Lung microvascular endothelial cell (primary cell): ENCODE measurements at places on chromosomes 13 and 19. TPM values are rescaled to one million over a fixed set of nuclear protein-coding genes. Genes with fewer than 3 reads are reported as not detected.
A peak's percentile ranks its signal among the peaks of the same experiment; 100 is the strongest.

DNA sequence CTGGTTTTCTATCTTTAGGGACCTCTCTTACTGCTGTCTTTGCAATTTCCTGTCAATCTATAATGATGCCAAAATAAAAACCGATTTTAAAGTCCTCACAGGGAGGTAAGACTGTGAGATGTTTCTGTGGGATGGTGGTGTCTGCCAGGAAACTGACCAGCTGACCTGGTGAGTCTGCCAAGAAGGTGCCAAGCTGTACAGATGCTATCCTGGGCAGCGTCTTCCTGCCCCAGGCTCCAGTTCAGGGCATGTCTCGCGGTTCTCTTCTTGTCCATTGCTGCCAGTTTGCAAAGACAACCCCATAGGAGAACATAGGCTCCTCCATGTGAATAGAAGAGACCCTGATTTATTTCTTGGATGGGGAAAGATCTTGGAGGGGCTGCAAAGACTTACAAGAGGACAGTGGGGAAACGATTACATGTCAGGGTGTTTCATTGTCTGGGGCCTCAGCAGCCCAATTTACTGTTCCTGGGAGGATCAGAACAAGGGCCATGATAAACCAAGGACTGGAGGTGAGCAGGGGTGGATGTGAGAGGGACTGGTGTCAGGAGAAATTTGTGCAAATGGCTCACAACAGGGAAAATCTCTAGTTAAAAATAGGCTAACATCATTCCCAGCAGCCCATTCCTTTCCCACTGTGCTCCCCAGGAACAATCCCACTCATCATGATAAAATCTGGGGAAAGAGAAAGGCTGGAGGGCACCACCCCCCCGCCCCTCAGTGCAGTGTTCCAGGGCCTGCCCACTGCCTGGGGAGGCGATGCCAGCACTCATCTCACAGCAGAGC lies 42.7 kb upstream of the VSTM2B start:
- no peak for DNase-seq

DNA sequence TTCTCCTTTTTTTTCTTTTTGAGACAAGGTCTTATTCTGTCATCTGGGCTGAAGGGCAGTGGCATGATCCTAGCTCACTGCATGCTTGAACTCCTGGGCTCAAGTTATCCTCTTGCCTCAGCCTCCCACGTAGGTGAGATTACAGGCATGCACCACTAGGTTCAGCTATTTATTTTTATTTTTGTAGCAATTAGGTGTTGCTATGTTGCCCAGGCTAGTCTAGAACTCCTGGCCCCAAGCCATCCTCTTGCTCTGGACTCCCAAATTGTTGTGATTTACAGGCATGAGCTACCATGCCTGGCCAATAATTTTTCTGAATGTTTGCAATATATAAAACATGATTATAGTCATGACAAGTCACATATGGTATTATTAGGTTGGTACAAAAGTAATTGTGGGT lies 161.1 kb upstream of the ATXN8OS start:
- DNase-seq = no peak

DNA sequence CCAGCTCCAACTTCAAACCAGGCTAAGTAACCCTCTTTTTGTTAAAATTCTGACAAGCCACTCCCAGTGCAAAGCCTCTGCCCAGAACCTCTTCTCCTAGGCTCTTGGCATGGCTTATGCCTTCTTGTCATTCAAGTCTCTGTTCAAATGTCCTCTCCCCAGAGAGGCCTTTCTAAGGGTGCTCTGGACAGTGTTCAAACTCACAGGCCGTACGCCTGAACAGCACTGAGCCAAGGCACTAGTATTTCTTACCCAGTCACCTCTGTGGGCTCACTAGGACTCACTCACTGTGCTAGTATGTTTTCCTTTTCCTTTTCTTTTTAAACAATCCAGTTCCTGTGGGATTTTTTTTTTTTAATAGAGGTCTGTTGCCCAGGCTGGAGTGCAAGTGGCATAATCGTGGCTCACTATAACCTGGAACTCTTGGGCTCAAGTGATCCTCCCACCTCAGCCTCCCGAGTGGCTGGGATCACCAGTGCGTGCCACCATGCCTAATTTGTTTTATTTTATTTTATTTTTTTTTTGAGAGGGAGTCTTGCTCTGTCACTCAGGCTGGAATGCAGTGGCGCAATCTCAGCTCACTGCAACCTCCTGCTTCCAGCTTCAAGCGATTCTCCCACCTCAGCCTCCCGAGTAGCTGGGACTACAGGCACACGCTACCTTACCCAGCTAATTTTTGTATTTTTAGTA lies 2.3 kb upstream of the ASF1B start:
- DNase-seq = peak; percentile 64

PROSER3 gene
- 1.3 and 1.4 TPM in 2 replicates for total RNA-seq

- DNase-seq = no peak
These were observed 69.0 kb upstream of the C1QTNF9B start for GRCh38 chr13:23966221-23966690.

OR7A17 gene
- not detected in 2 replicates for total RNA-seq

UNC13A gene
- under 0.01 TPM in 2 replicates for total RNA-seq

DNA sequence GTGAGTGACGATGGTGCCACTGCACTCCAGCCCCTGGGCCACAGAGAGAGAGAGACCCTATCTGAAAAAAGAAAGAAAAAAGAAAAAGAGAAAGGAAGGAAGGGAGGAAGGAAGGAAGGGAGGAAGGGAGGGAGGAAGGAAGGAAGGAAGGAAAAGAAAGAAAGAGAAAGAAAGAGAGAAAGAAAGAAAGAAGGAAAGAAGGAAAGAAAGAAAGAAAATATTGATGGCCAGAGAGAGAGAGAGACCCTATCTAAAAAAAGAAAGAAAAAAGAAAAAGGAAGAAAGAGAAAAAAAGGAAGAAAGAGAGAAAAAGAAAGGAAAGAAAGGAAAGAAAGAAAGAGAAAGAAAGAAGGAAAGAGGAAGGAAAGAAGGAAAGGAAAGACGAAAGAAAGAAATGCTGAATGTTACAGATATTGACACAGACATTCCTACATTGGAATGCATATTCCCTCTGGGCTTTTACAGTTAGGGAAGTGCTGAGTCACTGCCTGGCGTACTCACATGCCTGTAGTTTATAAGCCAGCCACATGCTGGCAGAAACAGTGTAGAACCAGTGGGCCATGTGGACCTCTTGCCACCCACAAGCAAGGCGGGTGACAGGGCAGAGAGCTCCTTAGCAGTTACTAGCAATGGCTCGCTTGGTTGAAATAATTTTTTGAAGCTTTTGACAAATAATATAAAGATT lies 34.6 kb upstream of the SLC46A3 start:
- peak; percentile 92 for DNase-seq

ZIK1 gene
- total RNA-seq = 3.9 and 4.6 TPM in 2 replicates

DNA sequence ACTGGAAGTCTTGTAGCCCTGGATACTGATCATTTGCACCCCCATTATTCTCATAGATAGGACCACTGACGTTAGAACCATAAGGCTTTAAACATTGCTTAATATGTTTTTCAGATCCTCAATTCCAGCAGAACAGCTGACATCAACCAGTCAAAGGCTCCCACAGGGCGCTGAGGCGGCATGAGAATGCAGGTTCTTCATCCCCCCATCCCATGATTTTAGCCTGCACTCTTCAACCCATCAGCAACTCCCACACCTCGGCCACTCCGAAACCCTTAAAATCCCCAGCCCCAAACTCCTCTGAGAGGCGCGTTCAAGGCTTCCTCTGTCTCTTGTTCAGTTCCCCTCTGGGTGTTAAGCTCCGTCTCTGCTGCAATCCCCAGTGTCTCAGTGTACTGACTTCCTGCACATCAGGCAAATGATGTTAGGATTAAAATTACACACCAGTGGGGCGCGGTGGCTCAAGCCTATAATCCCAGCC lies 24.3 kb upstream of the LAMP1 start:
- DNase-seq = no peak

GRCh38 chr19:33887891-33888290 lies 91.2 kb downstream of the KCTD15 start:
- DNase-seq = no peak

DNA sequence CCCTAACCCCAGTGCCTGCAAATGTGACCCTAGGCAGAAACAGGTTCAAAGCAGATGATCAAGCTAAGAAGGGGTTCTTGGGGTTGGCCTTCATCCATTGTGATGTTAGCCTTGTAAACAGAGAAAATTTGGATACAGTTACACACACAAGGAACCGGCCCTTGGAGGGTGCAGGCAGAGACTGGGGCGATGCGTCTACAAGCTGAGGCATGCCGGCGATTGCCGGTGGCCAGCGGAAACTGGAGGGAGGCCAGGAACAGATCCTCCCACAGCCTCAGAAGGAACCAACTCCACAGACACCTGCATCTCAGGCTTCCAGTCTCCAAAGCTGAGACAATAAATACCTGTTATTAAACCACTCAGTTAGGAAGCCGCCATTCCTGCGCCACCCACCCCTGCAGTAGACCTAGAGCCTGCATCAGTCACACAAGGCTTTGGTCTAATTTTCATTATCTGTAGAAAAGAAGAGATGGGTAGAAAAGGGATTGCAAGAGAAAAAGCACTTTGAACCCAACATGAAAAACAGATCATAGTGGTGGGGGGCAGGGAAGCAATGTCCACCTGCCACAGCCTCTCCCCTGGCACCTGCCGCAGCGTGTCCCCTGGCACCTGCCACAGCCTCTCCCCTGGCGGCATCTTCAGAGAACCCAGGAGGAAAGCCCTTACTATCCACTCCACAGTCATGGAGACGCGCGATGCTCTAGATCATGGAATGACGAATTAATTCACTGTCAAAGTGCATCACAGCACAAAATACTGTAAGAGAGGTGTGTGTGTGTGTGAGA lies 119.7 kb upstream of the SOX1 start:
- DNase-seq = no peak

- peak; percentile 5 for DNase-seq
These were observed 66.6 kb upstream of the ZNF527 start for GRCh38 chr19:37304190-37304883.

DNA sequence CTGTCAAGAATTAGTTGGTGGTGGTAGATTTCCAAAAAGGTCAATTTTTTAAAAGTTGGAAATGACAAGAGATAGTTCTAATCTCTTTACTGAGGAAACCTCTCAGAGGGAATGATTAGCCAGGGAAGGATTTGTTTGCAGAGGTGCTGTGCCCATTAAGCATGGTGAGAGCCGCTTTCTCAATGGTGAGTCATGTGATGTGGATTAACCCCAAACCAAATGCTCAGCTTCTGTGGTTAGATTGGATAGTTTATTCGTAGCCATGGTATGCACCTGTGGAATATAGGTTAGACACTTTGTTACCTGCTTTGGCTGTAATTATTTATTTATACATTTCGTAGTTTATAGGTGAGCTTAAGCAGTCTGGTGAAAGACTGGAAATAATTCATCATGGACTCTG lies 7.1 kb downstream of the HNRNPM start:
- no peak for DNase-seq

DNA sequence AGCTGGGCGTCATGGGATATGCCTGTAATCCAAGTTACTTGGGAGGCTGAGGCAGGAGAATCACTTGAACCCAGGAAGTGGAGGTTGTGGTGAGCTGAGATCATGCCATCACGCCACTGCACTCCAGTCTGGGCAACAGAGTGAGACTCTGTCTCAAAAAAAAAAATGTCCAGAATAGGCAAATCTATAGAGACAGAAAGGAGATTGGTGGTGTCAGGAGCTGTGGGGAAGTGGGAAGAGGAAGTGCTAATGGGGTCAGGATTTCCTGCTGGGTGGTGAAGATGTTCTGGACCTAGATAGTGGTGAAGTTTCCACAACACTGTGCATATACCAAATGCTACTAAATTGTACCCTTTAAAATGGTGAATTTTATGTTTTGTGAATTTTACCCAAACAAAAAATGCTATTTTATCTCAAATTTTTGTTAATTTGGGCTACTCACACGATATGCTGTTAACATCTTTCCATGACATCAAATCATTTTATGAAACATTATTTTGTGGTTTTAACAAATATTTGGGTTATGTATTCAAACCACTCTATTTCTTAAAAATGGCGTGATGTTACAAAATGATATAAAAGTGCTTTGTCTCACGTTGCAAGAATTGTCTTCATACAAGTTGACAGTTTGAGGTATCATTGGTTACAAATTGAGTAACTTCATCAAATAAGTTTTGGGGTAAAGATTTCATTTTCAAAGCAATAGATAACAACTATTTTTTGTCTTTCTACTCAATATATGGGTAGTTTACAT lies 7.4 kb upstream of the CYP4F3 start:
- DNase-seq = no peak

DNA sequence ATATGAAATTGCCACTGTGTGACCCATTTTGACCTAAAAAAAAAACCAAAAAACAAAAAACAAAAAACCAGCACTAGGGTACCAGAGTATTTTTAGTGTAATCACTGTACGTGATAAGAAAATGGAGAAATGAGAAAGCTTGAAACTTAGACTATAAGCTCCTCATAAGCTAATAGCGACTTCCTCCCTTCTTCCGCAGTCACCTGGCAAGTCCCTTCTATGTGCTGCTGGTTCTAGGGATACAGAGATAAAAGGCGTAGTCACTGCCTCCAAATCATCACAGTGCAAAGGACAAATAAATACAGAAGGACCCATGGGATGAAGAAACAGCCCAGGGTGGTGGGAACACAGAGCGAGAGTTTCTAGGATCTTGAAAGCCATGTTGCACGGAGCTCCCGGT lies 190.3 kb downstream of the TM9SF2 start:
- DNase-seq = no peak

CEACAM5 gene
- not detected in 2 replicates for total RNA-seq

DNA sequence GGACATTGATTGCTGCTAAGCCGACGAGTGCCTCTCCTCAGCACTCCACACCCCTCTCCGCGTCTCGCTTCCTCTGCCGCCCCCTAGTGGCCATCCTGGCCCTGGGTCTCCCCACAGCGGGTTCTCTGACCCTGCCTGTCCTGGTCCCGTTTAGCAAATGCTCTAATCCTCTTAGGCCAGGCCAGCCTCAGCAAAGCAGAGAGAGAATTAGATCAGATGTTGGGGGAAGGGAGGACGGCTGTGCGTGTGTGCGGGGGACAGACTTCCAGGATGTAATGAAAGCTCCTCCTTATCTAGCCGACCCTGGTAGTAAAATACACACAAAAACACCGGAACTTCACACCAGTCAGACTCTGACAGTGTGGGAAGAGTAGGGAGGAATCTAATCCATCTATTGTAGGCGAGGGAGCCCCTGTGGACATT lies 4.5 kb downstream of the TPRX2 start:
- peak; percentile 67 for DNase-seq

TPTE2 gene
- not detected in 2 replicates for total RNA-seq

DNA sequence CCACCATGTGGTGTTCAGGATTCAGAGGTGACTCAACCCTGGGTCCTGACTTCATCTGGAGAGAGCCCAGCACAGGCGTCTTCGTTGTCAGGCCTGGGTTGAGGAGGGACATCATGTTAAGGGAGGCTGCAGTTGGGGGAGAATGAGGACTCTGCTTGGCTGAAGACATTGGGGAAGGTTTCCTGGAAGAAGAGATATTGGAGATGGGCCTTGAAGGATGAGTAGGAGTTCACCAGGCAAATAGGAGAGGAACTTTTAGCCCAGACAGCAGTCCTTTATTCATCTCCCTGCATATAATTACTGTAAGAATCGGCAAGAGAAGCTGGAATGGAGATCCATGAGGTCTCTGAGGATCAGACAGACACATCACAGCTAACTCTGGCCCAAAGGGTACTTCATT lies 38.9 kb downstream of the VAV1 start:
- DNase-seq = no peak

- DNase-seq = no peak
These were observed 44.9 kb upstream of the DCUN1D2 start for GRCh38 chr13:113535381-113535781.

KLK2 gene
- not detected in 2 replicates for total RNA-seq
